ENCODE measurements at places on chromosomes 16 and 17.

GRCh38 chr16:85584267-85584666 is 28.9 kb upstream of the GSE1 start:
- DNase-seq, result no peak

DNA sequence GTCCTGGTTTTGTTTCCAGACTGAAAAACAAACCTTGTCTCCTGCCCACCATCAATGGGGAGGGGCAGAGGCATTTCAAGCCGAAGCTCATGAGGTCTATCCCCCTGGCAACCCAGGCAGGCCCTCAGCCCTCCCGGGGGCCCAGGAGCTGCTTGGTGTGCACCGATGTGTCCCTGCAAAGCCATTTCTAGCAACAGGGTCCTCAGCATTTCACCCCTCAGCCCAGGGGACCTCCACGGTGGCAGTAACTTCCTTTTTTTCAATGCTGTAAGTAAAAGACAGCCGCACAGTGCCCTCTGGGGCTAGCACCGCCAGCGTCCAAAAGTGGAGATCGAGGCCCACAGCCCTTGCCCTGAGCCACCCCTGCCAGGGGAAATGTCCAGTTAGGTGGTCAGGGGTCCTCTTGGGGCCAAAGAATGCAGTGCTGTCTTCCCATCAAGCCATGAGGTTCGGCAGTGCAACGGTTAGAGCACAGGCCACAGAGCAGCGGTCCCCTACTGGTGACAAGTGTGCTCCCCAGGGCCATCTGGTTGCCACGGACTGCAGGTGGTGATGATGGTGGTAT is 79.9 kb downstream of the LITAF start:
- no peak for DNase-seq

GRCh38 chr17:55606488-55606815 is 95.2 kb upstream of the SMIM36 start:
- no peak for DNase-seq

DNA sequence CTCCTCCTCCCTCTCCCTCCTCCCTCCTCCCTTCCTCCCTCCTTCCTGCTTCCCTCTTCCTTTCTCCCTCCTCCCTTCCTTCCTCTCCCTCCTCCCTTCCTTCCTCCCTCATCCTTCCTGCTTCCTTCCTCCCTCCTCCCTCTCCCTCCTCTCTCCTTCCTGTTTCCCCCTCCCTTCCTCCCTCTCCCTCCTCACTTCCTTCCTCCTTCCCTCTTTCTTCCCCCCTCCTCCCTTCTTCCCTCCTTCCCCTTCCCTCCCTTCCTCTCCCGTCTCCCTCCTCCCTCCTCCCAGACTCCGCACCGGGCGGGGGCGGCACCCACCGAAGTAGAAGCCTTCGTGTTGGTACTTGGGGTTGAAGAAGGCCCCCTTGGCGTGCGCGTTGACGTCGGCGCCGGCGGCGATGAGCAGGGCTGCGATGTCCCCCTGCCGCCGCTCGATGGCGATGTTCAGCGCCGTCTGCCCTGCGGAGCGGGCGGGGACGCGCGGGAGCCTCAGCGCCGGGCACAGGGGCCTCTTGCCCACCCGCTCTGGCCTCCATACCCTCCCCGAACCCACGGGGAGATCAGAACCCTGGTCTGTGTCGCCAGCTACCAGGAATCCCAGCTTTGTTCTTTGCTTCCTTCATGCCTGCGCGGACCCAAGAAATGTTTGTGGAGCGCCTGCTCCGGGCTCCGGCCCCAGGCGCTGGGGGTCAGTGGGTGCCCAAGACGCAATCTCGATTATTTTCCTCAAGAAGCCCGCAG is 22.2 kb downstream of the TRPV3 start:
- DNase-seq, result no peak

DNA sequence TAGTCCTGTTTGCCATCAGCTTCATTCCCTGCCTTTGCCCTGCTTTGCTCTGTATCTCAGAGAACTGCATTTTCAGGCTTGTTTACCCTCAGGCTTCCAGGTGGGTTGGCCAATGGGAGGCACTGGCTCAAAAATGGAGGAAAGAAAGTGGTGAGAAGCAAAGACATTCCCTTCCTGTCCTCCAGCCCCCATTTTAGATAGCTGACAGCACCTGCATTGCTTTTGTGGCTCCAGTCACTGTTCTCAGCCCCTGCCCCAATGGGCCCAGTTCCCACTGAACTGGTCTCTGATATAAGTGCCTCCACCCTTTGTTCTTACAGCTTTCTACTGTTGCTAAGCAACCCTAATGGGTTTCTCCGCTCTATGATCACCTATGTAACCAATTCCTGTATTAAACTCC is 19.4 kb upstream of the SDK2 start:
- no peak for DNase-seq
